Hematopoietic multipotent progenitor cell treated with erythropoietin and hydrocortisone succinate and interleukin-3 and kit ligand, for 15 days (in vitro differentiated cells): ENCODE measurements at places on chromosomes 12 and 14.

DNA sequence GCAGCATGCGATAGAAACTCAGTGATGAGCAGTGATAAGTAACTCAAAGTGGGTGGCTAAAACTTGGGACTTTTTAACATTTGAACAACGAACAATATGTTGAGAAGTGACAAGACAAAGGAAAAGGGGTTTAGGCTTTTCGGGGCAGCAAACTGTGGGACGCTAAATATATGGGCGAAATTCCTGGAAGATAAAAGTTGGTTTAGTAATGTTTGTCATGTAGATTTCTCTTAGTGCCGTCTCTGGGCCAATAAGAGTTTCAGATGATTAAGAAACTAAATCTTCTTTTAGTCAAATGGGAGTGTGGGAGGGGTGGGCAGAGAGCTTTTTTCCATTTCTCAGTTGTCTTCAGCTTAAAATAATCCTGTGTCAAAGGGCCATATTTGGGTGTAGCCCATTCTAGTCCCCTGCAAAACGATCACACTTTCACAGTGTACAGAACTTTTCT, 41.7 kb upstream of the FUT8 start:
- no peak for DNase-seq

GRCh38 chr14:65072937-65073336, 29.4 kb downstream of the MAX start:
- no peak for DNase-seq

- DNase-seq: no peak
These were observed 579.2 kb downstream of the MED13L start for GRCh38 chr12:115698257-115698656.

- DNase-seq: no peak
These were observed 32.0 kb upstream of the PRB2 start for GRCh38 chr12:11427341-11427740.

GRCh38 chr12:27549801-27550652, 26.0 kb downstream of the PPFIBP1 start:
- DNase-seq: peak; percentile 4

DNA sequence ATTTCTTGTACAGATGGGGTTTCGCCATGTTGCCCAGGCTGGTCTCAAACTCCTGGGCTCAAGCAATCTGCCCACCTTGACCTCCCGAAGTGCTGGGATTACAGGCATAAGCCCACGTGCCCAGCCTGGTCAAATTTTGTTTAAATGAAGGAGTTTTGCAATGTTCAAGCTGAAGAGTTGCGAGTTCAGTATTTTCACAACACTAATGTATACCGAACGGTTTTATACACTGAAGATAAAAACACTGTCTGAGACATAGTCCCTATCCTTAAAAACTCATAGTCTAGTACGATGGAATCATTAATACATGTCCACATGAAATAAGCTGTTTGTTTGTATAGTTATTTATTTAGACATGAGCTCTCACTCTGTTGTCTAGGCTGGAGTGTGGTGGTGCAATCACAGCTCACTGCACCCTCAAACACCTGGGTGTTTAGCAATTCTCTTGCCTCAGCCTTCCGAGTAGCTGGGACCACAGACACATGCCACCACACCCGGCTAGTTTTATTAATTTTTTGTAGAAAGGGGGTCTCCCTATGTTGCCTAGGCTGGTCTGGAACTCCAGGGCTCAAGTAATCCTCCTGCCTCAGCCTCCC, 15.4 kb downstream of the TRAPPC6B start:
- DNase-seq: no peak

- no peak for DNase-seq
These were observed 1.5 kb upstream of the KRT5 start for GRCh38 chr12:52521568-52522266.

GRCh38 chr12:14572401-14572800, 4.7 kb upstream of the PLBD1 start:
- no peak for DNase-seq

DNA sequence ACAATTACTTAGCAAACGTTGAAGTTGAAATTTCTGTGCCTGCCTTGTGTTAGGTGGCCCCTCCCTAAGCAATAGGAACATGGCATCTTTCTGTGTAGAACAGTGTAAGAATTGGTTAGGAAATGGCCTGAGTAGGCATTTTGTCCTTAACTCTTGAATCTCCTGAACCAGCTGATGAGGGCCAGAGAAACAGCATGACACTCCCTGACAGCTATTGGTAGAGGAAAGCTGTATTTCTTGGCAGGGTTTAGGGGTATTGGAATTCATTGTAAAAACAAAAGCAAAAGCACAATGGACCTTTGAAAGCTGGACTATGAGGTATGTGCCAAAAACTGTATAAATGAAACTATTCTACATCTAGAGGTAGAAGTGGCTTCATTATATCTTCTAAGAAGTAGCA, 40.6 kb upstream of the LRTM2 start:
- DNase-seq: no peak

- no peak for DNase-seq
These were observed 2.7 kb downstream of the APPL2 start for GRCh38 chr12:105233041-105233905.

DNA sequence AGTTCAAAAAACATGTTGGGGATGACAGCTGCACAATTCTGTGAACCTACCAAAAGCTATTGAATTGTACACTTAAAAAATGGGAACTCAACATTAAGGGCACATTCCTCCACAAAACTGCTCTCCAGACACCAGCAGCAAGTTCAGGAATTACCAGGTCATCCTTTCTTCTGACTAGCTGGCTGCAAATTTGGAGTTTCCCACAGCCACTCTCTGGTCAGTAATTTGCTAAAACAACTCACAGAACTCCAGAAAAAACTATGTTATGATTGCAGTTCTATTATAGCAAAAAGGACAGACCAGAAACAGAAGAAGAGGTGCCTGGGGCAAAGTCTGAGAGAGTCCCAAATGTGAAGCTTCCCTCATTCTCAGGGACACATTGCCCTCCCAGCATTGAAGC, 20.1 kb upstream of the PLEKHD1 start:
- no peak for DNase-seq

GRCh38 chr12:52080403-52081251, 1.1 kb downstream of the SMIM41 start:
- no peak for DNase-seq
